Activated CD8-positive, alpha-beta T cell treated with anti-CD3 and anti-CD28 coated beads, Interleukin-2, amount 10 ng/mL, durations not matched to agents 7 days and 5 days (primary cell): ENCODE measurements at places on chromosomes 13 and 19.

DNA sequence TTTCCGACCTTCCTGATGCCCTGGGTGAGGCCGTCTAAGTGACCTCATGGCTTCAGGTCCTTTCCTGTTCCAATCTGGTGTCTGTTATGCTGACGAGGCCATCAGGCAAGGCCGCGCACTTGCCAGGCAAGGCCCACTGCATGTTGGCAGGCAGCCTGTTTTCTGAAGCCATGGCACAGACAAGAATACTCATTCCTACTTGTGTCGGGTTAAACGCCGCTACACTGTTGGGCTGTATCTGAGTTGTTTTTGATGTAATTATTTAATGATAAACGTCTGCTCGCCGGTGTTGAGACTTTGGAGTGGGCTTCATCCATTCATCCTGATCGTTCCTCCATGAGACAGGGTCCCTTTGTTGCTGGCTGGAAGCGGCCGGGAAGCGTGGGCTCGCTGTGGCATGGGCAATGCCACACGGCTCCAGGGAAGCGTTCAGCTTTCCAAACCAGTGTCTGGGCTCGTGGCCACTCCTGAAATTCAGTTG is 92.1 kb downstream of the ATP11A start:
- DNase-seq: no peak

DNA sequence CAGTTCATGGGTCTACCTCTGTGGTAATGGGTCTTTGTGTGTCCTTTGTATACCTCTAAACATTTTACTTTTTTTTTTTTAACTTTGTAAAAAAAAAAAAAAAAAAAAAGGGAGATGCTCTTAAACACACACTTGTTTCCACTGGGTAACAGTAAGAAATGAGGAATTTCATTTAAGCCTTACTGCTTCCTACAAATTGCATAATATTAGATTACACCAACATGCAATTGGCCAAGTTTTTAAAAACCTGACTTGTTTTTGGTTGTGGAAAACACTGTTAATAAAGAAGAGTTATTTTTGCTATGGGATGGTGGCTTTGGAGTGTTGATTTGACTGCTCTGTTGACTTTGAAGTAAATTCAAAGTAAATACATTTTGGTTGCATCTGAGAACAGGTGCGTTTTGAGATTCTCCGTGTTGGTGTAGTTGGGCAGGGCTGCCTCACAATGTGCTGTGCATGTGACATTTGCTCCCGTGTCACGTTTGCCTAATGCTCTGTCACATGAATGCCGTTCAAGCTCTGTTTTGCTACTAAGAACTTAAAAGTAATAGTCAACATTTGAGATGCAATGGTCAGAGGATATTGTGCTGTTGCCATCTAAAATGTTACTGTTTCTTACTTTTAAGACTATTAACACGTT is 202.4 kb downstream of the LMO7 start:
- no peak for DNase-seq

GRCh38 chr13:36084131-36084530 is 47.1 kb downstream of the DCLK1 start:
- no peak for DNase-seq

GRCh38 chr13:45875951-45876350 is 24.4 kb upstream of the SIAH3 start:
- no peak for DNase-seq

DNA sequence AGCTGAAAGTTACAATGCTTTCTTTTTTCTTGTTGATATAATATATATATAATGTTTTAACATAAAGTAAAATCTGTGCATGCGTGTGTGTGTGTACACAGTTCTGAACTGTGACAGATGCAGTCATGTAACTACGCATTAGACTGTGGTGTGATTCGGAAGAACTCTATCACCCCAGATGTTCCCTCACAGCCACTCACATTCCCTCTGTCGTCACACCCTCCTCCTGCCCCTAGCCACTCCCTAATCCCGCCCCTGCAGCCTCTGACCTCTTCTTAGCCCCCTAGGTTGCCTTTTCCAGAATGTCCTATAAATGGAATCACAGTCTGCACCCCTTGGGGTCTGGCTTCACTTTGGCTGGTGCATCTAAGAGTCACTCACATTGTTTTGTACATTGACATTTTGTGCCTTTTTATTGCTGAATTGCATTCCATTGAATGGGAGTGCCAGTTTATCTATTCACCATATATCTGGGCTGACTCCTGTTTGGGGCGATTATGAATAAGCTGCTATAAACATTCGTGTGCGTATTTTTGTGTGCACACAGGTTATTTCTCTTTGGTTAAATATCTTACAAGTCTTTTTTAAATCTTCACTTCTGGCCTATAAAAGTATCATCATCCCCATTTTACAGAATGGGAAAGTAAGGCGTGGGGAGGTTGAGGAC is 20.4 kb downstream of the DHRS12 start:
- DNase-seq: no peak

DNA sequence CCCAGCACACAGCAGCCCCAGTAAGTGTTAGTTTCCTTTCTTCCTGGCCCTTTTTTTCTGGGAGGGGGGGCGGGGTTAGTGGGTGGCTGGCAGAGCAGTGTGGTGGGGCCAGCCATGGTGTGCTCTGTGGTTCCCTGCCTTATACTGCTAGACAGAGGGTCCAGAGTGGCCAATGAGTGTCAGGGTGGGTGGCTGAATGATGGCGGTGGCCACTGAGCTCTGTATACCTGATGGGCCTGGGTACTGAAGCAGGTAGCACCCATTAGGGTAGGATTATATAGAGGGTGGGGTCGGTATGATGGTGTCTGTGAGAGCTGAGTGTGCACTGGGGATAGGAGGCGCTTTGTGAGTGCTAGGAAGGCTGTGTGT is 13.8 kb downstream of the CIC start:
- no peak for DNase-seq

GRCh38 chr19:55098716-55099556 is 18.5 kb downstream of the PPP1R12C start:
- no peak for DNase-seq
